ENCODE measurements at places on chromosomes 5 and 9.

DNA sequence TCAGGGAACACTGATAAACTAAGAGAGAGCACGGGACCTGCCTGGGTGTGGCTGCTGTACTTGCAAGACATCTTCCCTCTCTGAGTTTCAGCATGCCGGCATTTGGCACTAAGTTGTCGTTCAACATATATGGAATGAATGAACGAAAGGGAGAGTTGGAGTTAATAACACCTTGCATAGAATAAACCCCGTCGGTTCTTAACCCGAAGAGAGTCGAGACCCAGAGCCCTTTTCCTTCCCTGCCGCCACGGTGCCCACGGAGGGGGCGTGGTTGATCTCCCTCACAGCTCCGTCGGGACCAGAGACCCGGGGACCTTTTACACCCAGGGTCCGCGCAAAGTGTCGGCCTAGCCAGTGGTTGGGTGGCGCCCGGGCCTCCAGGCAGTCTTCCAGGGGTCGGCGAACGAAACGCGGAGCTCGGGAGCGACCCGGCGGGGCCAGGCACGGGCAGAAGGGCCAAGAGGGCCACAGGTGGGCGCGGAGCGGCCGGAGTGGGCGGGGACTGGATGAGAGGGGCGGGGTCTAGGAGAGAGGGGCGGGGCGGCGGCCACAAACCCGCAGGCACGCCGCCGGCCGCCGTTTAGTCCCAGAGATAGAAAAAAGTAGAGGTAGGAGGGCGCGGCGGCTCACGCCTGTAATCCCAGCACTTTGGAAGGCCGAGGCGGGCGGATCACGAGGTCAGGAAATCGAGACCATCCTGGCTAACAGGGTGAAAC is 735 bp upstream of the RPL26L1 start:
- peak; percentile 53 for DNase-seq

DNA sequence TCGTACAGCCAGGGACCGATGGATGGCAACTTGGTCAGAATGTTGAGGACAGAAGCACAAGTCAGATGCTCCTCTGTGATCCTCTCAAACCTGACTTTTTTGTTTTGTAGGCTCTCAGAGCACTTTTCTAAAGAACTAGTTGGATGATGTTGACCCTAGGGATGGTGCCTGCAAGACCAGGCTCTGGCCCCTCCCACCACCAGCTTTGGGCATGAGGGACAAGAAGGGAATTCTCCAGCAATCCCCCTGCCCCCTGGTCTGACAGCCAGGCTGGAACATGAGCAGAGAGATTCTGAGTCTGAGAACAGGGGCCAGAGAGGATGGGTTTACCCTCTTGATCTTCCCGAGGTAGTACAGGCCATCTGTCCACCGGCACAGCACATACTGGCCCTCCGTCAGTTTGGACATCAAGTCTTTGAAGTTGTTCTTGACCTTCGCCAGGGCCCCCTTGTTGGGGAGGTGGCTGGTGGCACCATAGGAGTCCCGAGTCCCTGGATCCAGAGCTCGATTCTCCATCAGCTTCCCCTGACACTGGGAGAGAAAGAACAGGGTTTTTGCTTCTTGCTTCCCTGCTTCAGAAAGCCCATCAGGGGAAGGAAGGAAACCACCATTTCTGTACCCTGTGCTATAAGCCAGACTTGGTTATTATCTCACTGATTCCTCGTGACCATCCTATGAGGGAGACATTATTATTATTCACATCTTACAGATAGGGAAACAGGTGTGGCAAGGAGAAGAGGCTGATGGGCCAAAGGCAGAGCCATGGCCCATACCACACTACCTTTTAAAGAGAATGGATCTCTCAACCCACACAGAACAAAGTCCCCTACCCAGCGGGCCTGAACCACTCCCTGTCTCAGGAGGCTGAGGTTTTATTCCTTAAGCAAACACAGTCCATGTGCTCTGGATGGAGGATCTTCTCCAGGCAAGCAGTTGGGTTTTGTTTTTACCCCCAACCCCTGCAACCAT is 2.5 kb downstream of the PHF19 start:
- DNase-seq: no peak

DNA sequence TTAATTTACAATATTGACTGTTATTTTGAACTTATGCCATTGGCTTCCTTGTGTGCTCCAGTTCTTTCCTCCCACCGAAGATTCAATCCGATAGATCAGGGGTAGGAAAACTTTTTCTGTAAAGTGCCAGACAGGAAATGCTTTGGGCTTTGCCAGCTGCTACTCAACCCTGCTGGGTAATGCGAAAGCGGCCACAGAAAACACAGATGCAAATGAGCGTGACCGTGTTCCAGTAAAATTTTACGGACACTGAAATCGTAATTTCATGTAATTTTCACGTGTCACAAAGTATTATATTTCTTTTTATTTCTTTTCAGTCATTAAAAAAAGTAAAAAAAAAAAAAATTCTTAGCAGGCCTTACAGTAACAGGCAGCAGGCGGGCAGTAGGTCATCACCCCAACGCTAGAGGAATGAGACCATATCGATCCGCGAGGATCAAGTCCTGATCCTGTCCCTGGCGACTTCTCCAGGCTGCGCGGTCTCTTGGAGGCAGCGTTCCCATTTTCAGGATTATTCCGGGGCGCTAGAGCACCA is 599 bp downstream of the NMRK1 start:
- no peak for DNase-seq

- no peak for DNase-seq
Observed at GRCh38 chr9:76290555-76290954, 103.7 kb downstream of the RFK start.

DNA sequence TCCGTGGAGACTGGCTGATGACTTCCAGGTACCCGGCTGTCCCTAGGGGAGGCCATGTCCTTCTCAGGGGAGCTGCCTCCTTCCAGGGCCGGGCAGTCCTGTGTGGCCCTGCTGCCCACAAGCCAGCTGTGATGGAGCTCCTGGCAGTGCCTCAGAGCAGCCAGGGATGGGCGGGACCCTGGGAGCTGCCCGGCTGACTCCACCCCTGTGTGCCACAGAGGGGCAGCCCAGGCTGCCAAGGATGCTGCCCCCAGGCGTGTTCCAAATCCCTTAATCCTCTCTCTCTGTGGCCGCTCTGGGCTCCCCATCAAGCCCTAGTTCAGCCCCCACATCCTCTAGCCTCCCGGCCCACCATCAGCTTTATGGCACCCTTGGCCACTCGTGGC is 7.0 kb upstream of the SCGB3A1 start:
- no peak for DNase-seq

DNA sequence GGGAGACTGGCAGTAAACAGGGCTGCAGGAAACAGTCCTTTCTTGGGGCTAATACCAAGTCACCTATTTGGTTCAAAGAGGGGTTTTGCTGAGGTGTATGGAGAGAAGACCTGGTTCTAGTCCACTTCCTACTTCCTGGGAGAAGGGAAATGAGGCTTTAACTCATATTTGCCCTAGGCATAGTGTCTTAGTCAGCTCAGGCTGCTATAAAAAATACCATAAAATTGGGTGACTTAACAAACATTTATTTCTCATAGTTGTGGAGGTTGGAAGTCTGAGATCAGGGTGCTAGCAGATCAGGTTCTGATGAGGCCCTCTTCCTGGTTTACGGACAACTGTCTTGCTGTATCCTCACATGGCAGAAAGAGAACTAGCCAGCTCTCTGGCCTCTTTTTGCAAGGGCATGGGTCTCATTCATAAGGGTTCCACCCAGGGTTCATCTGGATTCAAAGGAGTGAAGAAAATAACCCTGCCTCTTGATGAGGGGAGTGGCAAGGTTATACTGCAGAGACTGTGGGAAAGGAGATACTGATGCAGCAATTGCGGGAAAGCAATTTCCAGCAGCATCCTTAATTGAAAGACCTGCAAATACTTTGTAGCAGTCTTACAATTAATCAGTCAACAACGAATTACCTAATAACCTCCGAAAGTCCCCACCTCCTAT is 40.5 kb downstream of the ANKDD1B start:
- DNase-seq: no peak

- no peak for DNase-seq
Observed at GRCh38 chr9:438961-439768, 224.5 kb downstream of the DOCK8 start.

DNA sequence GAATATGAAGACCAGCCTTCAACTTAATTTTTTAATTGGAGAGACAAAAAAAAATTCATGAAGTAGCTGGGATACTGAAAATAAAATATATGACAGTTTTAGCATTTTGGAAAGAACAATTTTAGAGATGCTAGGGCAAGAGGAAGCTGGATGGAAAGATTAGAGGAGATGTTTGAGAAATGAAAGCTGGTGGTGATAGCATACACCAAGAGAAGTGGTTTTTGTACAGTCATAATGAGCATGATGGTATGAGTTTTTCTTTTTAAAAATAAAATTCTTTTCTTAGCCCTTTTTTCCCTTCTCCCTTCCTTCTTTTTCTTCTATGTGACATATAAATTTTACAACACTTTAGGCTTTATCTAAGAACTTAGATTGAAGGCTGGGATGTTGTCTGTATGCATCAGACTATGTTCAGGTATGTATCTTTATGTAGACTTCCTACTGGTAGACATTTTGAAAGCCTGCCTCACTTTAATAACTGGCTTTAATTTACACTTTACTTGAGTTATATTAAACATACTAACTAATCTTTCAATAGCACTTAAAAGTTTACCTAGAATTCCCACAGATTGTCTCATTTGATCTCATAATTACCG is 522.5 kb downstream of the TLE4 start:
- no peak for DNase-seq
